ENCODE measurements at places on chromosomes 6 and 20. TPM values are rescaled to one million over a fixed set of nuclear protein-coding genes. Genes with fewer than 3 reads are reported as not detected.
A peak's percentile ranks its signal among the peaks of the same experiment; 100 is the strongest.

DNA sequence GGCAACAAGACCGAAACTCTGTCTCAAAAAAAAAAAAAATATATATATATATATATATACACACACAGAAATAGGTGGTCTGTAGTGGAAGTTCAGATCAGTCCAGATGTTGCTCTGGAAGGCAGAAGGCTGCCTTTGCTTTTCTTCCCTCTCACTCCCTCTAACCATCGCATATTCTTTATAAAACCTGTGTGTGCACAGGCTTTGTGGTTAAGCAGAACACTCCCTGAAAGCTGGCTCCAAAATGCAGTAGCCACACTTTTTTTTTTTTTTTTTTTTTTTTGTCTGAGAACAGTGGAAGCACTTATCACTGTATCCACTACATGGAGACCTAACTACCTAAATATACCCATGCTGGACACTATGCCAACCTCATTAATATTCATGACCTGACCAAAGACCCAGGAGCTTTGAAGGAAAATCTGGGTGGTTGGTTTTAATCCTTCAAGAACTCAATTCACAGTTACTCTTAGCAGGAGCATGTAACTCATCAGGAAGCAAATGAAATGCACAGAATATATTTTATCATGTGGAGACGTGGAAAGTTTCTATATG is 20.0 kb upstream of the GFOD1 start:
- no peak overlapping the region for H3K4me3 ChIP-seq
- DNase-seq = no peak
- no peak overlapping the region for H3K27ac ChIP-seq
- no peaks in the 10 kb centered on the region for H3K36me3 ChIP-seq
- peaks cover 2% of the 10 kb centered on the region for H3K4me1 ChIP-seq
- H3K27me3 ChIP-seq = peaks cover 5% of the 10 kb centered on the region

- H3K27me3 ChIP-seq = no peaks in the 10 kb centered on the region
- no peak overlapping the region for H3K27ac ChIP-seq
- DNase-seq = no peak
- no peak overlapping the region for H3K4me3 ChIP-seq
Measured at GRCh38 chr6:22828179-22829062, 259.1 kb downstream of the HDGFL1 start.

DNA sequence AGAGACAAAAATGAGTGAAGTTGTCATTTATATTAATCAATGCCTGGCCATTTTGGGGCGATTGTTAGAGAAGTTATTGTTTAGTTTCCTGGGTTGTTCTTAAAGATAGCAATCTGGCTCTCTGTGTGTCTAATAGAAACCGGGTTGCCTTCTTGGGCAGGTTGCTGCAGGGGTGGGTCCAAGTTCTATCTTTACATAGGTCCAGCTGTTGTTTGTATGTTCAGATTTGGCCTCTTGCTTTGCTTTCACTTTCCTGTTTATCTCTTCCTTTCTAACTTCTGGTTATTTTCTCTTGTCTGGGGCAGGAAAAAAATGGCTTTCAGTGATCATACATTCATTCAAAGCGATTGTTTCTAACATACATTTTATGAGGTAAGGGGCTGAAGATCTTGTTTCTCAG is 128.4 kb upstream of the NOX3 start:
- no peaks in the 10 kb centered on the region for H3K4me1 ChIP-seq
- H3K4me3 ChIP-seq = no peak overlapping the region
- H3K36me3 ChIP-seq = no peaks in the 10 kb centered on the region
- H3K27ac ChIP-seq = no peak overlapping the region

DNA sequence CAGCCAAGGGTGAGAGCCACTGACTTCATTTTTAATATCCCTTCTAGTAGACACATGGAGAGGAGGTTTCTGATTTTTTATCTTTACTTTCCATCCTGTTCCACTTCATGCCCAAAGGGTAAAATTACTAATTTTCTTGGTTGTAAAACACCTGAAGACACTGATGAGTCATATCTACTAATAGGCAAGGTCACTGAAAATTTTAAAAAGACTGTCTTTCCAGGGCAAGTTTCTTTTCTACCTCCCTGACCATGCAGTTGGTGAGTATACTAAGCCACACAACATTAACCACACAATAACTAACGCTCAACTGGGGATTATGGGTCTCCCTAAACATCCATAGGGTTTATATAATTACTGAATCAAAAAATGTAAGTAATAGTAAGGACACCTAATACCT is 109.6 kb downstream of the KIF6 start:
- no peaks in the 10 kb centered on the region for H3K4me1 ChIP-seq
- no peak overlapping the region for H3K4me3 ChIP-seq
- no peaks in the 10 kb centered on the region for H3K36me3 ChIP-seq
- DNase-seq = no peak
- no peak overlapping the region for H3K27ac ChIP-seq

- peaks cover 31% of the 10 kb centered on the region for H3K36me3 ChIP-seq
- H3K27me3 ChIP-seq = no peaks in the 10 kb centered on the region
- no peak for DNase-seq
- H3K4me1 ChIP-seq = peaks cover 32% of the 10 kb centered on the region
- no peak overlapping the region for H3K4me3 ChIP-seq
Measured at GRCh38 chr20:3041854-3042409, 1.5 kb upstream of the GNRH2 start.

- H3K4me3 ChIP-seq = no peak overlapping the region
- no peaks in the 10 kb centered on the region for H3K27me3 ChIP-seq
- H3K27ac ChIP-seq = no peak overlapping the region
Measured at GRCh38 chr20:37977786-37978185, 55.5 kb downstream of the TTI1 start.

DNA sequence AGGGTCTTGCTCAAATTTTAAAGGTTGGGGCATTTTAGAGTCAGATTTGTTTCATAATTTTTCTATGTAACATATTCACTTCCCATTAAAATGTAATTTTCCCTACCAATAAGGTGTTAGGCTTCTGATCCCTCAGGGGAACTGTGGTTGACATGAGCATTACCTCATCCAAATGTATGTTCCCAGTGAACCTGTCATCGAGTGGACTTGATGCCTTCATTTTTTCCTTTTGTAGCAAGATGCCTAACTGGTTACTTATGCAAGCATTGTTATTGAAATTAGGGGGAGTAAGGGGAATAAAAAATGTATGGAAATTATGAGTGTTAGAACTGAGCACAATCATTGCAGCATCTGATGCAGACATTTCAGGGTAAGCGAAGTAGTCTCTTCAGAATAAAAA is 360.5 kb downstream of the BCKDHB start:
- no peak for DNase-seq
- no peak overlapping the region for H3K27ac ChIP-seq
- no peaks in the 10 kb centered on the region for H3K27me3 ChIP-seq
- no peak overlapping the region for H3K4me3 ChIP-seq

- H3K27me3 ChIP-seq = peaks cover 5% of the 10 kb centered on the region
- DNase-seq = no peak
- H3K36me3 ChIP-seq = no peaks in the 10 kb centered on the region
- no peak overlapping the region for H3K4me3 ChIP-seq
Measured at GRCh38 chr6:114080891-114081510, 110.1 kb upstream of the HDAC2 start.

DNA sequence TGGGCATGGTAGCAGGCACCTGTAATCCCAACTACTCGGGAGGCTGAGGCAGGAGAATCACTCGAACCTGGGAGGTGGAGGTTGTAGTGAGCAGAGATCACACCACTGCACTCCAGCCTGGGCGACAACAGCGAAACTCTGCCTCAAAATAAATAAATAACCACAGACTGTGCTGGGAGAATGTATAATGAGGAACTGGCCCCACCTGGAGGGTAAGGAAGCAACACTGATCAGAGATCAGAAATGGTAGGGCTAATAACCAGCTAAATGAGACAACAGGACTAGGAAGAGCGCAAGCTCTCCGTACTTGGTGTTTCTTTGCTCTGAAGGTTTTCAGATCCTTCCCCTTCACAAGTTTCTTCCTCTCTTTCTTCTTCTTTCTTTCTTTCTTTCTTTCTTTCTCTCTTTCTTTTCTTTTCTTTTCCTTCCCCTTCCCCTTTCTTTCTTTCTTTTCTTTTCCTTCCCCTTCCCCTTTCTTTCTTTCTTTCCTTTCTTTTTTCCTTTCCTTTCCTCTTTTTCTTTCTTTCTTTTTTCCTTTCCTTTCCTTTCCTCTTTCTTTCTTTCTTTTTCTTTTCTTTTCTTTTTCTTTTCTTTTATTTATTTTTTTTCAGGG is 14.6 kb downstream of the CCM2L start:
- DNase-seq = no peak
- peaks cover 9% of the 10 kb centered on the region for H3K4me1 ChIP-seq
- peaks cover 3% of the 10 kb centered on the region for H3K36me3 ChIP-seq
- H3K4me3 ChIP-seq = no peak overlapping the region
- no peak overlapping the region for H3K27ac ChIP-seq
- H3K27me3 ChIP-seq = peaks cover 51% of the 10 kb centered on the region

GRCh38 chr6:41298785-41299502 is 12.5 kb upstream of the TREM1 start:
- DNase-seq = peak; percentile 25
- peaks cover 43% of the 10 kb centered on the region for H3K4me1 ChIP-seq
- peaks cover 44% of the 10 kb centered on the region for H3K36me3 ChIP-seq
- peak overlapping the region; percentile 15 for H3K4me3 ChIP-seq
- peaks cover 21% of the 10 kb centered on the region for H3K27me3 ChIP-seq

The ADGRG6 gene
- 0.52 TPM for total RNA-seq

The BHLHE23 gene
- total RNA-seq = not detected

The KHDC1 gene
- 5.0 TPM for total RNA-seq

The RAB44 gene
- total RNA-seq = 0.08 TPM

Data from activated CD4-positive, alpha-beta T cell treated with anti-CD3 and anti-CD28 coated beads, Interleukin-2, amount 10 ng/mL, durations not matched to agents 7 days and 5 days (primary cell).